ENCODE measurements at places on chromosomes 5 and 9. TPM values are rescaled to one million over a fixed set of nuclear protein-coding genes. Genes with fewer than 3 reads are reported as not detected.

Gene ADAM19
- total RNA-seq, result 11.3 TPM

Gene UNC5A
- 0.70 TPM for total RNA-seq

Gene GABRA1
- total RNA-seq, result not detected

Gene CAMSAP1
- 80.8 TPM for total RNA-seq

Gene UCK1
- total RNA-seq, result 56.4 TPM

Gene SLC23A1
- not detected for total RNA-seq

Gene NAA35
- 35.8 TPM for total RNA-seq

Gene TMEM252
- not detected for total RNA-seq

Gene GMCL2
- total RNA-seq, result not detected

Gene ZNF608
- 106 TPM for total RNA-seq

Gene NEUROG1
- 7.3 TPM for total RNA-seq

Gene STX17
- total RNA-seq, result 25.2 TPM
